Right hindlimb (tissue), 1 donor: ENCODE measurements at places on chromosomes 5 and 9.

DNA sequence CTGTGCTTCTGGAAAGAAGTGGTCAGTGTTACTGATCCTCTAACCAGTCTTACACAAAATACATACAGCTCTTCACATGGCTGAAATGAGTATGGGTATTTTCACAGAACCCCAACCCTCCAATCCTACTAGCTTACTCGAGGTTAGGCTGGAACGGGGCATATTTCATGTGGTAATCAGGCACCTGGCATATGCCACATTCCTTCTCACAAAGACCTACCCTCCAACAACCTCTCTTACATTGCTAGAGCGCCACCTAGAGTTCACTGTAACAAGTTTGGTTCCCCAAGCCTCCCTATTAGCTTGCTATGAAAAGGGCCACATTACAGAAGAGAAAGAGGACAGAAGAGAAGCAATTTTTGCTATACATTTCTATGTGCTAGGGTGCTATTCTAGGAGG lies 597.3 kb downstream of the PRELID2 start:
- DNase-seq: no peak

DNA sequence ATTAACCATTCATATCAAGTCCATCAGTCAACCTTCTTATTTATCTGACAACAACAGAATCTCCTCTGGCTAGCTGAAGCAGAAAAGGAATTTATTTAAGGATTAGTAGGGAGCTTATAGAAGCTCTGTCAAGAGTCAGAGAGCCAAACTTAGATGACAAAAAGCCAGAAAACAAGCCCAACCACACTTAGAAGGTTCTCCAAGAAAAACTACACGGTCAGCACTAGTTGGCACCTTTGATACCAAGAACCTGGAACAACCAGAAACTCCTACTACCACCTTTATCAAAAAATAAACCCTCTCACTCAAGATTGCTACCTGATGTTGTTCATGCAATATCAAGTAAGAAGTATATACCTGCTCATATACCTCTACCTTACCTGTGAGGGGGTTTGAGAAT lies 36.9 kb downstream of the RANBP6 start:
- DNase-seq: no peak

GRCh38 chr5:102561894-102562760 lies 63.3 kb upstream of the SLCO6A1 start:
- DNase-seq: no peak

DNA sequence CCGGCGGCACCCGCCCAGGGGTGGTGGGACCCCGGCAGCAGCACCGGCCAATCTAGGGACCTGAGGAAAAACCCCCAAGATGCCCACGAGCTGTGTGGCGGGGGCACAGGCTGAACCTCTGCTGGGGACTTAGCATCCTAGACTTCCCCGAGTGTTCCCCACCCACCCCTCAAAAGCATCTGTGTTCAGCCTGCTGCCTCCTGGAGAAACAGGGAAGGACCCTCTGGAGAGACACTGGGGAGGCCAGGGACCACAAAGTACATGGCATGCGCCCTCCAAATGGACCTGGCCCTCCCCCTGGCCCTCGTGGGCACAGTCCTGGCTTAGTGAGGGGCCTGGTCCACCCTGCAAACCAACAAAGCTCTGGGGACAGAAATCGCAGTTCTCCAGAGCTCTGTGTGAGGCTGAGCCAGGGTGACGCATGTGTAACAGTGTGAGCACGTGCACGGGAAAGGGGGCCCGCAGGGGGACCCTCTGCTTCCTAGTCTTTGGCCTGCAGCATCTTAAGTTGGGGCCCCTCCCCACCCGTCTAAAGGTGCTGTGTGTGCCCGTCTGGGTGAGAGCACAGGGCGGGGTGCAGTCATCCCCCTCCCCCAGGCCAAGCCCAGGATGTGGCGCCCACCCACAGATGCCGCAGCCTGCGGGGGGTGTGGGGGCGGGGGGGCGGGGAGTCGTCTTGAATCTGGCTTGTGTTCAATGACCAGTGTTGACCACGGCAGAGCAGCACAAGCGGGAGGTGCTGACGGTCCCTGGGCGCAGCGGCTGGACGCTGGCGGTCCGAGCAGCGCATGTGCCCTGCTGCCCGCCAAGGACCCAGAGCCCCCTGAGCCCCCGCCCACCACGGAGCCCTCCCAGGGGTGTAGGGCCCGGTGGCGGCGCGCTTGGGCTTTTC lies 672 bp upstream of the KCNT1 start:
- DNase-seq: peak; percentile 43

DNA sequence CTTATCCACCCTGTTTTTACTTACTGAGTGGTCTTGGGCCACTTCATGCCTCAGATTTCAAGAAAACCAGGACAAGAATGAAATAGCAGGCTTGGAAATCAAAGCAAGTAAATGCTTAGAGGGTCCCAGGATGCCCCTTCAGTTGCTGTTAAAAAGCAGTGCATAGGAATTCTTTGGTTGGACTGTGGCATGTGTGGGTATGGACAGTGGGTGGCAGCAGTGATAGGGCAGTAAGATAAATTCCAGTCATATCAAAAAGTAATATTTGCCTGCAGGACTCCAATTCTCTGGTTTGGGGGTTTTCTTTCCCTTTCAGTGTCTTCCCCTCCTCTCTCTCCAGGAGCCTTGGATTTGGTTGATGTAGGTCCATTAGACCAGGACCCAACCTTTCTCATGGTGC lies 306.7 kb upstream of the CLINT1 start:
- no peak for DNase-seq

GRCh38 chr5:139946440-139946839 lies 96.7 kb downstream of the NRG2 start:
- DNase-seq: no peak
